ENCODE measurements at places on chromosomes 16 and 17. TPM values are rescaled to one million over a fixed set of nuclear protein-coding genes. Genes with fewer than 3 reads are reported as not detected.

- H3K4me1 ChIP-seq = no peaks in the 10 kb centered on the region
- no peaks in the 10 kb centered on the region for H3K27me3 ChIP-seq
- no peak overlapping the region for H3K4me3 ChIP-seq
- DNase-seq = no peak
- H3K36me3 ChIP-seq = no peaks in the 10 kb centered on the region
These were observed 26.2 kb upstream of the CCL1 start for GRCh38 chr17:34389126-34389750.

DNA sequence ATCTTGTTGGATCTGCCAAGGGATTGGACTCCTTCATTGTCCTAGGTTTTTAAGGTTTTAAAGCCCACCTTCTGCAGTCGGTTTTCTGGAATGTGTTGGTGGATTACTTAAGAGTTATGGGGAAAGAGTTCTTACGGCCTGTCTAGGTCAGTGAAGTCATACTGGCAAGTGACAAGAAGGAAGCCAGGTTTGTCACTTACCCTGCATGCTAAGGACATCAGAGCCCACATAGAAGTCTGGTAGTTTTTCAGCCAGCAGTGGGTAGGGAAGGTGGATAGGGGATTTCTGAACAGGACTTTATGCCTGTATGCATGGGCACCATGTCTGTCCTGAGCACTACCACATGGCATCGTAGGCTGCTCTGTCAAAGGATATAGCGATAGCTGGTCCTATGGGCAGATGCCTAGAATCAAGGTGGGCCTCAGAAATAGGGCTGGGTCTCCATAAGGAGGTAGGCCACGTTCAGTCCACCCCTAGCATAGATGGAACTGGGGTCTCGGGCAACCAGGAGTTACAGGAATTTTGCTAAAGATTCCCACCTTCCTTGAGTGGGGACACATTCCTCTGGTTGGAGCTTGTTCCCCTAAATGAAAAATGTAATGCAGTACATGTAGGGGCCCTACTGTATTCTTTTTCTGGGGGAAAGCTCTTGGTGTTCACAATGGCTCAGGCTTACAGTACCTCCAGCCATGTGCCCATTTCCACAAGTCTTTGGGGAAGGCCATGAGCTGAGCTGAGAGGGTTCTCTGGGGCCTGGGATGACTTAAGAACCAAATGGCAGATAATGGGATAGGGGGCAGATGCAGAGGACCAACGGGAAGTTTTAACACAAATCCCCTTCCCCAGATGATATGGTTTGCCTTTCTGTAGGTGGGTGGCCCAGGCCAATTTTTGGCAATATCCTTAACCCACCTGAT is 27.5 kb downstream of the TRPV2 start:
- DNase-seq = no peak
- H3K27me3 ChIP-seq = no peaks in the 10 kb centered on the region
- H3K4me3 ChIP-seq = no peak overlapping the region
- H3K36me3 ChIP-seq = peaks cover 69% of the 10 kb centered on the region
- peaks cover 75% of the 10 kb centered on the region for H3K4me1 ChIP-seq

DNA sequence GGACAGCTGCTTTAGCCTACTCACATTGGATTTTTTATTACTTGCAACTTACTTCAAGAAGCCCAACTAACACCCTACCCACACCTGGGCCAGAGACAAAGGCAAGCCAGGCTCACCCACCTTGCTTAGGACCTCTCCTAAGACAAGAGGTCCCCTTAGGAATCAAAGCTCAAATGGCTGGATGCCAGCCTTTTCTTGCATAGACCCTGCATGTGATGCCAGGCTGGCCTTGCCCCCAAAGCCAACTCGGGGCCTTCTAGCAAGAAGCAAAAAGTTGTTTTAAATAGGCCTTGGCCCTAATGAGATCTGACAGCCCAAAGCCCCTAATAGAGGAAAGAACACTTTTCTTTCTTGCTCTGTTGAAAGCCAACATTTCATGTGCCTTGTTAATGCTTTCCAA is 20.7 kb downstream of the GPRC5B start:
- no peaks in the 10 kb centered on the region for H3K4me1 ChIP-seq
- no peaks in the 10 kb centered on the region for H3K36me3 ChIP-seq
- H3K27me3 ChIP-seq = no peaks in the 10 kb centered on the region
- no peak overlapping the region for H3K27ac ChIP-seq
- H3K4me3 ChIP-seq = no peak overlapping the region

The DOC2B gene
- 29.4 TPM for total RNA-seq

The CPHXL2 gene
- not detected for total RNA-seq

The AOC3 gene
- 54.4 TPM for total RNA-seq
